ENCODE measurements at places on chromosomes 1 and 21.

DNA sequence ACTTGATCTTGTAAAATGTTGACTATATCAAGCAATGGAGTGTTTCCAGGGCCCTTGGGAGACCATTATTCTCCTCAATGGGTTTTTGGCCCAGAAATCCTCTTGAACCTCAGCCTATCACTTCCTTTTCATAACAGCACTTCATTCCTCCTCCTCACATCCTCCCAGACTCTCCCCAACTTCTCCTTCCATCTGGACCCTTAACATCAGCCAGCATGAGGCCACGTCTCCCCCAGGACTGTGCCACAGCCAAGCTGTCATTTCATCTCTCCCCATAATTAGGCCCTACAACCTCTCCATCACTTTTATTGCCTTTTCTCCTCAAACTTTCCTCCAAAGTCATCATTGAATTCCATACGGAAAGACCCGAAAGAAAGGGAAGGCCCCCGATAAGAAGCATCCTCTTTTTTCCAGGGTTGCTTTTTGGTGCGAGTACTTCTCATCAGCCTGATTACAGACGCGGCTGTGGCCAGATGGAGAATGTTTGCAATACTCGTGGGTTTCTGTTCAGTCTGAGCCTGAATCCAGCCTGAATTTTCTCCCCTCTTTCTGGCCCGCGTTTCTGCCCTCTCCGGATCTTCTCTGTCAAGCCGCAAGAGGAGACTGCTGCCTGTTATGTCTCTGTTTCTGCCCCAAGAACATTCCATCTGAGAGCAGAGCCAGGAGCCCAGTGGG lies 52.7 kb upstream of the SLC25A33 start:
- no peak for DNase-seq

DNA sequence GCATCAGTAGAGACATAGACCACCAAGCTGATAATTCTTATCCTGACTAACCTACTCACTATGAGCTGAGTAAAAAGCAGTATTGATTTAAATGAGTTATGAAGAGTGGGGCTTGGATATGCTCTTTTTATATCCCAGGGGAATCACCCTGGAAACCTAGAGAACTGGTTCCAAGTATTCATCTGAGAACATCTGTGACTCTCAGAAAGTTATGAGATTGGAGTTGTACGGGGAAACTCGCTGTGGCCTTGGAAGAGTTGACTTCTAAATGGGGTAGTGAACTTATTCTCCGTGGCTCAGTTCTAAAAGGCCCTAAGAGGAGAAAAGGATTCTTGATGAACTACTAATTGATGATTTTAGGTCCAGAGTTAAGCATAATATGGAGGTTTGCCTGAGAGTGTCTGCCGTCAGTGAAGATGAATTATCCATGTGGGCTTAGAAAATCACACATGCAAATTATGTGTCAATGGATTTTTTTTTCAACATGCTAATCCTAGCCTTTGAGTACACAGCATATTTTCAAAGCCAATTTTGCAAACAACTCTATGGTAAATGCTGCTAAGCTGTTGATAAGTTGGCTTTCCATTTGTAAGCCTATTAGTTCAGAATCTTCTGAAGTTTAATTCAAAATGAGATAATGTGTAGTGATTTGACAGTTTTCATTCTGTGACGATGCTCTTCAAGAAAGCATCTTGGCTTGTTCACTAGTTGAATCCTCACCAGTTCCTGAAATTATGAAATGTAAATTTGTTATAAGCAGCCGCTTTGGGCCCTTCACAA lies 122.7 kb downstream of the FGGY start:
- no peak for DNase-seq

GRCh38 chr1:25243907-25244306 lies 3.3 kb downstream of the RSRP1 start:
- peak; percentile 28 for DNase-seq

DNA sequence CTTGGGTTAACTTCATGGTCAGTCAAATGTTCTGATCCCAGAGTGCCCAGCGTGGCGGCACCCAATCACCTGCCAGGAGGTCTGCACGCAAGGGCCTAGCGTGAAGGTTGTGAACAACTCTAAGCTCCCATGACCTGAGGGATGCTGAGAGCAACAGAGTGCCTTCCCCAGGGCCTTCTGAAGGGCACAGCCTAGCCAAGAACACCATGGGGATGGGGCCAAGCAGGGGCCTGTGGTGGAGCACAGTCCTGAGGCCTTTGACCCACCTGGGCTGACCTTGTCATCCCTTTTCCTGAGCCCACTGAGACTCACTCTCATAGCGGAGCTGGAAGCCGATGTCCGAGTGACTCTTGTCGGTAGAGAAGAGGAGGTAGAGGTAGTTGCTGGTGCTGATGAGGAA lies 138.8 kb upstream of the HMGB4 start:
- no peak for DNase-seq

- DNase-seq = no peak
Observed at GRCh38 chr21:42455196-42455595, 40.8 kb downstream of the RSPH1 start.

- DNase-seq = no peak
Observed at GRCh38 chr1:100316622-100317021, 35.7 kb upstream of the CDC14A start.

DNA sequence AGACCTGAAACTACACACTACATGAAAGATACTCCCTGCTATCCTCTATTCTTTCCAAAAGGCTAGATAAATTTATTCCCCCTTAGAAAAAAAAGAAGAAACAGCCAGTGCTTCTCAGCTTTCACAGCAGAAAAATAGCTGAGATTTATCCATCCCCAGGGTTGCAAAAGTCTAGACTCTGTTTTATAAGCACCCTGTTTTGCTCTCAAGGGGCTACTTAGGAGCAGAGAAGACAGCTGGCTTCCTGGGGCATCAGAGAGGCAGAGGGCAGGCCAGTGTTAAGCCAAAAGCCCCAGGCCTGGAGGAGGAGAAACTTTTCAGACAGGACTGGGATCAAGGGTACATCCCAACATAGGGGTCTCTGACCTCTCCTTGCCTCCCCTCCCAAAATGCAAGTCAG lies 3.9 kb downstream of the LAMB3 start:
- no peak for DNase-seq

- peak; percentile 50 for DNase-seq
Observed at GRCh38 chr1:43978551-43979260, at the start of gene B4GALT2. Gene B4GALT2, plus strand, starts transcription at chr1:43979210. Its CDS starts 1,951 bp downstream, at chr1:43981161.

DNA sequence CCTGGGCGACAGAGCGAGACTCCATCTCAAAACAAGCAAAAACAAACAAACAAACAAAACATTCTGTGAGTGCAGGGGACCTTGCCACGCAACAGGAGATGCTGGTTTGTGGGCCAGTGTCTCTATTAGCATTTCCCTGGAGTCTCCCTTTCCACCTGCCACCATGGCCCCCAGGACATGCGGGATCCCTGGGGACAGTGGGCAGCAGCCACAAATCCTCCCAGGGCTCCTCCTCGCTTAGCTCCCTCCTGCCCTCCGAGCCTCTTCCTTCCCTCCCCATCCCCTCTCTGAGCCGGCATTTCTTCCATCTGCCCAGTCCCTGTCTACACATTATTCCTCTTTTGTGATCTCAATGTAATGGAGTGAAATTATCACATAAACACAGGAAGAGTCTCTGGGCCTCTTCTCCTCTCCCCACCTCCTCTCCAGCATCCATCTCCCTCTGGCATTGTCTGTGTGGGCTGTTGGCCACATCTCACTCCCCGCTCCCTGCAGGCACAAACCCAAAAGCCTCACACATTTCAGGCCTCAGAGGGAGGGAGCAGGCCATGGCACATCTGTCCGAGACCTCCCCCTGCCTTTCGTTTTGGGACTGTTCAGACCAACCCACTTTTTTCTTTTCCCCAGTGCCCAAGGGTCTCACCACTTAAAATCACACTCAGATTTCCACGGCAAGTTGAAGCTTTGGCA lies 144.3 kb downstream of the MIS18A start:
- no peak for DNase-seq

- no peak for DNase-seq
Observed at GRCh38 chr1:1302006-1302430, 5.7 kb downstream of the ACAP3 start.

GRCh38 chr1:48576565-48576964 lies 104.6 kb upstream of the SPATA6 start:
- DNase-seq = no peak

DNA sequence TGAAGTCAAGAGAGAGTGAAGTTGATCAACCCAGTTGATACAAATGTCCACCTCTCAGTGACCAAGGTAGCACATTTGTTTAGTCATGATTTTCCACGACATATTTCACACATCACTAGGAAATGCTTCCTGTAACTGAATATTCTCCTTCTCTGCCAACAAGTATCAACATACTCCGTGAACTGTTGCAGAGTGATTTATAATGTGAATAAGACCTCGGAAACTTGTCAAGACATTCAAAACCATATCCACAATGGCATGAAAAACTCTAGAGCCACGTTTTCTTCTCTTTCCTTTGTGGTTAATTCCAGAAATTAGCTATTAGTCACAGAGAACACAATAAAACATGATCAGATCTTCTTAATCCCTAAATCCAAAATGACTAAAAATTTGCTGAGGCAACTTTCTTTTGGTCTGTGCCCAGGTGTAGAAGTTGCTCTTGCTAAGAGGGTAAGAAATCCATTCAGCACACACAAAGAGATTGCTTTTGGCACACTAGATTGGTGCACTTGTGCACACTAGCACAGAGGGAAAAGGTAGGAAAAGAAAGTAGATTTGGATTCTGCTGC lies 244.3 kb upstream of the NRIP1 start:
- peak; percentile 33 for DNase-seq

DNA sequence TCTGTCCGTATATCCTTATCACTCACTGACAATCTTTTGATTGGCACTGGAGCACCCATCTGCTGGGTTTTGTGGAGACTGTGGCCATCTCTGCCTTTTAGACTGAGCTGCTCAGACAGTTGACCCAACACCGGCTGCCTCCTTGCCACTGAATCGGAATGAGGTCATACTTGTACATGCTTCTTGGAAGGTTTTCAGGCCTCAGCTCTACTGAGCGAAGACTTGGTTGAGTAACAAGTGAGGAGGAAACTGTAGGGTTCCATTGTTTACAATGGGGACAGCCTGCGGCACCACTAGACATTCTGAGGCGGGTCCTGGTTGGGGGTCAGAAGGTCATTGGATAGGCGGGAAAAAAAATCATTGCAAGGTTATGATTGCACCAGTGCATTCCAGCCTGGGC lies 320.3 kb downstream of the KIF26B start:
- peak; percentile 63 for DNase-seq

- peak; percentile 80 for DNase-seq
Observed at GRCh38 chr1:175015243-175015642, 8.0 kb downstream of the MRPS14 start.

- DNase-seq = no peak
Observed at GRCh38 chr1:81254560-81254959, 546.2 kb upstream of the ADGRL2 start.

DNA sequence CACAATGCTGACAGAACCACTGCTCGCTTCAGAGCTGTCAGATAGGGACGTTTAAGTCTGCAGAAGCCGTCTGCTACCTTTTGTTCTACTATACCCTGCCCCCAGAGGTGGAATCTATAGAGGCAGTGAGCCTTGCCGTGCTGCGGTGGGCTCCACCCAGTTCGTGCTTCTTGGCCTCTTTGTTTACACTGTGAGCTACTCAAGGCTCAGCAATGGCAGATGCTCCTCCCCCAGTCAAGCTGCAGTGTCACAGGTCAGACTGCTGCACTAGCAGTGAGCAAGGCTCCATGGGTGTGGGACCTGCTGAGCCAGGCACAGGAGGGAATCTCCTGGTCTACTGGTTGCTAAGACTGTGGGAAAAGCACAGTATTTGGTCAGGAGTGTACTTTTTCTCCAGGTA lies 47.1 kb downstream of the LEPR start:
- DNase-seq = no peak

GRCh38 chr21:28393279-28393678 lies 599.4 kb downstream of the LTN1 start:
- DNase-seq = no peak

DNA sequence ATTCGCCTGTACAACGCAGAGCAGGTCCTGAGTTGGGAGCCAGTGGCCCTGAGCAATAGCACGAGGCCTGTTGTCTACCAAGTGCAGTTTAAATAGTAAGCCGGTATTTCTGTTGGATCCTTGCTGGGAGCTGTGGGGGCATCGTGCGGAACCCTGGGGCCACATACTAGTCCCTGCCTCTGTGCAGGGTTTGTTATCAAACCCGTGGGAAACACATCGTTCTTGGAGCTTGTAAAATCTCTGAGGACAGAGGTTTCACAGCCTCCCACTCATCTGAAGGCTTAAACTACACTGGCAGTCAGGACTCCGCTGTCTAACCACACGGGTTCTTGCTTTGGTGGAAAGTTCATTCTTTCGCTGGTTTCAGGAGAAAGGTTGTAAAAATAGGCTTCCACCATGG lies 11.7 kb downstream of the IFNGR2 start:
- DNase-seq = no peak

DNA sequence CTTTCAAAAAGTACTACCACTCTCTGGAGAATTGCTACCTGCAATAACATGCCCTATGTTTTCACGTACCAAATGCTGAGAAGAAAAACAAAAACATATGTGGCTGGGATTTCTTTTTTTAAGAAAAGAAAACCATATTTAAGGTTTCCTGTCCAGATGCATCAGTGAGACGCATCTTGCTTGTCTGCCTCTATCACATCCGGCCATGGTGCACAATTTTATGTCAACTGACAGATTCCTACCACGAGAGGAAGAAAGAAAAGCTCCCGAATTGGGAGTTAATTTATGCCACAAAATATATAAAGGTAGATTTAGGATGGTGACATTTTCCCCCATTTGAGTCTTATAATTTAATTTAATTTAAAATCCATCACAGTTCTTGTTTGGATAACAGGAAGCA lies 62.3 kb upstream of the COL24A1 start:
- DNase-seq = no peak

DNA sequence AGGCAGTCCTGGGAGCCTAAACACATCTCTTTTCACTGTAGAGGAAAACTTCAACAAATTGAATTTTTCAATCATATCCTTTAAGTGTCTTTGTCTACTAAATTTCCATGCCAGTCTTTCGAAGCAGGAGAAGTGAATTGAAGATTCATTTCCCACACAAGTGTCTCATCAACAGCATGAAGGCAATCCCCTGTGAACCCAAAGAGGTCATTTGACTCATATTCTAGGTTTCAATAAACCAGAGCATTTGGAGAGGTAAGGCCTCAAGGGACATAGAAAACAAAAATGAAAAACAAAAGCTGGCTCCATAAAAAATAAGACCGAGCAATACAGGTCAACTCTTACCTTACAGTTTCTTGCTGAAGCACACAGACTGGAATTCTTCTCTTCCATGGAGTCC lies 94.1 kb upstream of the ATP1B1 start:
- no peak for DNase-seq

DNA sequence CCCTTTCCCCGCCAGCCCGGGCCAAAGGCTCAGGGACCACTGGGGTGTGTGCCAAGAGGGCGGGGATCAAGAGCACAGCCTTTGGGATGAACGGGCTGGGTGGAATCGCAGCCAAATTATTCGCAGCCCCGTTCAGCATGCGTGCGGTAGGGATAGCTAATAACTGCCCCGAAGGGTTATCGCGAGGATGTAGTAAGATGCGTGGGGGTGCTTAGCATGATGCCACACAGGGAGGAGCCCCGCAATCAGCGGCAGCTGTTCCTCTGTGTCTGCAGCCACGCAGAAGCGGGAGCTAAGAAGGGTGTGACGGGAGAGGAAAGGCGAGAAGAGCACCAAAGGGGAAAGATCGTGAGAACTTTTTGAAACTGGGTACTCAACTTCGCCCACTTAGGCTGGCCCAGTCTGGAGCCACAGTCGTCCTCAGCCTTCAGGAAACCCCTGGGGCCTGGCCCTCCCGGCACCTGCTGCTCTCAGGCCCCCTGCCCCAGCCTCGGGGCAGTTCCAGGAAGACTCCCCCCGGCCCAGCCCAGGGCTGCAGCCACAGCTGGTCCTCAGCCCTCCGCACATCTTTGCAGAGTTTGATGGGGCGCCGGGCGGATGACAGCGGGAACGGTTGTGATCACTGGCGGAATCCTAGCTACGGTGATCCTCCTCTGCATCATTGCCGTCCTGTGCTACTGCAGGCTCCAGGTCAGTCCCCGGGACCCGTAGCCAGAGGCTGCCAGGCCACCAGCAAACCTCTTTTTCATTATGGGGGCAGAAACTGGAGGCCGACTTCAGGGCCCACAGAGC lies 64.9 kb downstream of the TOR1AIP2 start:
- DNase-seq = no peak
